ENCODE measurements at places on chromosomes 1 and 21. TPM values are rescaled to one million over a fixed set of nuclear protein-coding genes. Genes with fewer than 3 reads are reported as not detected.

NMNAT2 gene
- total RNA-seq = 0.79 TPM

PPP1R8 gene
- 31.9 TPM for total RNA-seq

KRTAP19-3 gene
- total RNA-seq = 9.7 TPM

HSPA6 gene
- total RNA-seq = 8.2 TPM

KISS1 gene
- total RNA-seq = 0.69 TPM

CPLANE2 gene
- 2.0 TPM for total RNA-seq

PTPRU gene
- 11.2 TPM for total RNA-seq

UBQLN4 gene
- total RNA-seq = 12.1 TPM

HSPG2 gene
- total RNA-seq = 121 TPM

OLFM3 gene
- total RNA-seq = 0.10 TPM

TAS1R1 gene
- total RNA-seq = 0.59 TPM

SUSD4 gene
- total RNA-seq = 12.9 TPM

RIPK4 gene
- 12.5 TPM for total RNA-seq

KRTAP11-1 gene
- 25.4 TPM for total RNA-seq

SYDE2 gene
- 22.0 TPM for total RNA-seq

MMP23B gene
- 30.7 TPM for total RNA-seq

SPATA46 gene
- not detected for total RNA-seq

TESK2 gene
- 7.4 TPM for total RNA-seq

ADAMTS4 gene
- 6.8 TPM for total RNA-seq

LCE2C gene
- total RNA-seq = 3.4 TPM

ANKRD34A gene
- 0.30 TPM for total RNA-seq

FCRL4 gene
- not detected for total RNA-seq

ZNF436 gene
- 43.4 TPM for total RNA-seq

CYP4Z1 gene
- total RNA-seq = 0.39 TPM

KIF17 gene
- 2.5 TPM for total RNA-seq

GLIS1 gene
- 0.69 TPM for total RNA-seq

VHLL gene
- total RNA-seq = not detected

NR5A2 gene
- 5.9 TPM for total RNA-seq

C8A gene
- not detected for total RNA-seq

SYT6 gene
- 0.10 TPM for total RNA-seq

CRYAA gene
- not detected for total RNA-seq

HMCN1 gene
- total RNA-seq = 109 TPM

KLHDC9 gene
- total RNA-seq = not detected

C1QB gene
- total RNA-seq = 14.1 TPM

AMY1B gene
- total RNA-seq = not detected

RGS18 gene
- total RNA-seq = 4.4 TPM

ST6GALNAC5 gene
- 3.7 TPM for total RNA-seq

Measured in skin of body (tissue), 3 donors.